ENCODE measurements at places on chromosomes 5 and 9.

GRCh38 chr5:58148254-58148775, 311.6 kb downstream of the PLK2 start:
- DNase-seq, result no peak

- no peak for DNase-seq
These were observed 63.5 kb upstream of the CCL21 start for GRCh38 chr9:34773306-34773910.

DNA sequence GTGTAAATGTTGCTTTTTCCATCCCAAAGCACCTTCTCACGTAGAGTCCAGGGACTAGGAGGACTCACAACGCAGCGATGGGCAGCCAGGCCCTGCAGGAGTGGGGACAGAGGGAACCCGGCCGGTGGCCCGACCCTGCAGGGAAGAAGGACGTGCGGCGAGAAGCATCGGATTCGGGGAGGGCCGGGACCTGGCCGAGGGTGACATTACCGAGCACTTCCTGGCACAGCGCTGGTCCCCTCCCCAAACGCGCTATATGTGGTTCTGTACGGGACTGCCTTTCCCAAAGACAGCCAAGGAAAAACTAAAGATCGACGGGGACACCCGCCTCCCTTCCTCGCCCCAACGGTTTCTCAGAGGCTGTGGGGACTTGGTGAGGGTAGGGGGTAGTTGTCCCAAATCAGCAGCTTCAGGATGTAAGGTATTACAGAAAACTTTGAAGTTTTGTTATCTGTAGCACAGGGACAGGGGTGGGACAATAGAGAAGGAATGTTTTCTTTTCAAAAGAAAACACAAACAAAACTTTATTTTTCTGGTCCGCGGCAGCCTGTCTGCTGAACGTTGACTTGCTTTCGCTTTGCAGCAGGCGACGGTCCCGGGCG, 887 bp upstream of the MAP3K1 start:
- DNase-seq, result no peak

DNA sequence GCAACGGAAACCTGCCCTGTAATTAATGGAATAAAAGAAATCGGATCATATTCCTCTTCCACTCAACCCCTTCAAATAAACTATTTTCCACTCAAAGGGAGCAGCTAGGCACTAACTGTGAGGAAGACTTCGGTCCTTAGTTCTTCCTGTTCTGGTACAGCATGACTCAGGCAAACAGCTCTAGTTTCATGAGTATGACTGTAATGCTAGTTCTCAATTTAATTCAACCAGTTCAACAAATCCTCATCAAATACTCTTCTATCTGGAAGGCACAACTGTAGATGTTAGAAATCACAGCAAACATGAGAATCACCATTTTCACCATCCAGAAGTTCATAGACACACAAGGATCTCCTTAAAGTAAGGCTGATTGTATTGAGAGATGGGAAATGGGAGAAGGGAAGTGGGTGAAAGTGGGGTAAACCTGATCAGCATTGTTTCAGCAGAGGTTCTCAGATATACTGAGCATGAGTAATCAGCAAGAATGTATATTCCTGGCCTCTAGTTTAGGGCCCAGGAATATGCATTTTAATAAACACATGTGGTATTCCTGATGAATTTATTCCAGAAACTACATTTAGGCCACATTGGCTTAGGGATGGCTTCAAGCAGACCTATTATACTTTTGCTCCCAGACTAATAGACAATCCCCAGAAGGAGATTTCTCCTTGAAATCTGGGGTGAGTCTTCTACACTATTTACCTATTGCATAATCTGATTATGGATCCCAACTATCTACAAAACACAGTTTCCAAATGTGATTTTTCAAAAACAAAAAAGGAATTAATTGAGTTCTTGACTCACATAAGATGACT, 141.1 kb upstream of the SLC12A2 start:
- DNase-seq, result no peak

- no peak for DNase-seq
These were observed 123.1 kb upstream of the PAPPA start for GRCh38 chr9:116030517-116030916.

Measured in NCI-H774 (cell line).